ENCODE measurements at places on chromosomes 4 and X.

- DNase-seq = peak; percentile 18
Observed at GRCh38 chrX:7083468-7084396, 63.8 kb upstream of the STS start.

DNA sequence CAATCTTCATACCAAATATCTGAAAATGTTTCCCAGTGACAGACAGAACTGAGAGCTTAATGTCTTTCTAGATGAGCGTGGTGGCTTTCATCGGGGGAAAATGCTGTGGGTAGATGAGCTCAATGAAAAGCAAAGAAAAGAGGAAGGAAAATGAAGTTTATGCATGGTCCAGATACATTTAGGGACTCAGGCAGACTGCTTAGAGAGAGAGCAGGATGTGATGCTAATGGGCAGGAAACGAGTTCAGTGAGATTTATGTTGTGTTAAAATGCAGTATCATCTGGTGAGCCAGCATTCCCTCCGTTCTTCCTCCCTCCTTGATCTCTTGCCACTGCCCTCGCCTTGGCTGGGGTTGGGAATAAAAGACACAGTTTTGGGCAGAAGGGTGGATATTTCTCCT lies 229.2 kb downstream of the GBA3 start:
- DNase-seq = no peak

DNA sequence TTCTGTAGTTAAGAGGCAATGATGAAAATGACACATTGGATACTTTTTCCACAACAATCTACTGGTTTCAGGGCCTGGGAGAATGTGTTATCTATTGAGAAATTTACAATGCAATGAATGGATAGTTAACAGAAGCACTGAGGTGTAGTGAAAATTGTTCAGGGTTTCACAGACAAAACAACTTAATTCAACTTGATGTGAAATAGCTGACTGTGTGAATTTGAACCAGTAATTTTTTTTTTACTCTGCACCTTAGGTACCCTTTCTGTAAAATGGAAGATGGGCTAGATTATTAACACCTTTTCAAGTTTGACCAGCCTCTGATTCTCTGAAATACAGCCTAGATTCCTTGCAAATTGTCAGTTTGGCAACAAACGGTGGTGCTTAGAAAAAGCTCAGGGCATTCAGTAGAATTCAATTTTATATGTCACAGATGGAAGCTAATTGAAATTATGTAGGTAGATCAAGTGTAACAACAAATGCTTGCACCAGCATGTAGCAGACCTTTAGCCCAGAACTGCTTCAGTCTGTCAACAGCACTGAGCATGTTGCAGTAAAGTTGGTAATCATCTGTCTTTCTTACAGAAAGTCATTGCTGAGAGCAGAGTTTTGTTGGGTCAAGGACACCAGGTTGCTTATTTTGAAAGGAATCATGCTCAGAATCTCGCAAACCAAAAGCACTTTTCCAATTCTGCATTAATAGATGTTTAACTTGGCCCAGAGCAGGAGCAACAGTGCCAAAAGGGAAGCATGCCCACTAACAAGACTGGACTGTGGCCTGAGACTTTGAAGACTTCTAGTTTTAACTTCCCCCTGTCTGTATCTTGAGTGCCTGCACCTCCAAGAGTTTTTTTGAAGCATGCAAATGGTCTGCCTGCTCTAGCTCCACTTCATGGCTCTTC lies 526.6 kb downstream of the PACRGL start:
- DNase-seq = no peak

DNA sequence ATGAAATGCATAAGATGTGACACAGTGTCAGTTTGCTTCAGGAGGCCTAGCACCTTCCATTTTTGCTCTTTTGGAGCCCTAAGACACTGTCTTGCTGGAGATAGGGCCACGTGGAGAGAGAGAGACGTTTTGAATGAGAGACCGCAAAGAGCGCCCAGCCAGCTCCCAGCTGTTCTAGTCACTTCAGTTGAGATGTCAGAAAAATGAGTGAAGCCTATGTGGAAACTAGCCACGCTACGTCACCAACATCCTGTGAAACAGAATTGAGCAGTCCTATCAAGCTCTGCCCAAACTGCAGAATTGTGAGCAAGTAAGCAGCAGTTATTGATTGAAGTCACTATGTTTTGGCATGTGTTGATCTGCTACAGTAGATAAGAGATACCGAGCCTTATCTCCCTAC lies 13.1 kb downstream of the GPR82 start:
- DNase-seq = peak; percentile 4

DNA sequence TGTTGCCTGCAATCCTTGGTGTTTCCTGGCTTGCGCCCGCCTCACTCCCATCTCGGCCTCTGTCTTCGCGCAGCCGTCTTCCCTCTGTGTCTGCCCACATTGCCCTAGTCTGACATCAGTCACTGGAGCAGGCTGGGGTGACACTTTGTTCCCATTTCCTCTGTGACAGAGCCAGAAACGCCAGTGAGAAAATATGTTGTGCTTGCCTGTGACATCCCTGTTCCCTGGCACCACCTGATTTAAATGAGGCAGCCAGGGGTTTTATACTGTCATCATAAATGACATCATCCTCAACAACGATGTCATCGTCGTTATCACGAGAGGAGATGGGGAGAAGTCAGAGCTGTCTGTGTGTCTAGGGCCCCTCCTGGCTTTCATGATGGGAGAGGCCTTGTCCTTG lies 29.1 kb downstream of the ZNF185 start:
- DNase-seq = no peak

Data from stimulated activated CD8-positive, alpha-beta memory T cell treated with anti-CD3 and anti-CD28 coated beads, Interleukin-12 subunit alpha, Interleukin-12 subunit beta, amount 100 ng/mL, for 1 hour (primary cell).